Right cardiac atrium (tissue), 5 donors: ENCODE measurements at places on chromosomes 16 and 17. TPM values are rescaled to one million over a fixed set of nuclear protein-coding genes. Genes with fewer than 3 reads are reported as not detected.

Gene APOH
- total RNA-seq = not detected

Gene TBC1D3C
- total RNA-seq = not detected

Gene TADA2A
- 18.0 TPM for total RNA-seq

Gene TBC1D3
- total RNA-seq = not detected

Gene TBC1D3D
- 0.24 TPM for total RNA-seq

Gene KRT40
- total RNA-seq = not detected

Gene PEX12
- 9.2 TPM for total RNA-seq

Gene HBQ1
- total RNA-seq = not detected

Gene NPIPA5
- 7.3 TPM for total RNA-seq

Gene NLGN2
- 12.8 TPM for total RNA-seq

Gene VWA3A
- total RNA-seq = not detected

Gene PRSS33
- not detected for total RNA-seq

Gene UNC13D
- 30.4 TPM for total RNA-seq

Gene NUPR1
- 63.7 TPM for total RNA-seq

Gene TEX14
- 0.57 TPM for total RNA-seq

Gene CPHXL2
- not detected for total RNA-seq

Gene ZNF213
- total RNA-seq = 8.1 TPM

Gene TMEM114
- not detected for total RNA-seq

Gene TBX4
- total RNA-seq = not detected

Gene PPP1R9B
- total RNA-seq = 34.4 TPM

Gene ANKRD40CL
- total RNA-seq = not detected

Gene NIP7
- total RNA-seq = 9.6 TPM

Gene KCNH6
- not detected for total RNA-seq

Gene TOX3
- not detected for total RNA-seq

Gene AOC2
- total RNA-seq = 0.53 TPM

Gene CTF1
- 8.5 TPM for total RNA-seq

Gene SLC5A11
- total RNA-seq = not detected

Gene MARCHF10
- total RNA-seq = not detected

Gene TP53TG3F
- not detected for total RNA-seq

Gene NPIPA7
- total RNA-seq = 3.3 TPM

Gene GAST
- total RNA-seq = not detected

Gene SLFN12
- 4.3 TPM for total RNA-seq

Gene TPSD1
- total RNA-seq = not detected

Gene KLHL10
- 0.26 TPM for total RNA-seq

Gene PIPOX
- total RNA-seq = 0.45 TPM

Gene FAM234A
- total RNA-seq = 135 TPM

Gene LRRC46
- total RNA-seq = not detected

Gene FOXC2
- 3.0 TPM for total RNA-seq

Gene TBC1D16
- total RNA-seq = 18.5 TPM

Gene TP53TG3B
- total RNA-seq = not detected

Gene OR2C1
- total RNA-seq = not detected

Gene VASN
- 15.0 TPM for total RNA-seq

Gene MSL1
- total RNA-seq = 57.3 TPM

Gene TBC1D3K
- not detected for total RNA-seq

Gene ACSM2B
- not detected for total RNA-seq

Gene CES4A
- total RNA-seq = 21.5 TPM

Gene OR1A1
- total RNA-seq = not detected

Gene CPNE2
- 13.7 TPM for total RNA-seq
